ENCODE measurements at places on chromosomes 12 and 14. TPM values are rescaled to one million over a fixed set of nuclear protein-coding genes. Genes with fewer than 3 reads are reported as not detected.

Gene MIS18BP1
- total RNA-seq, result 40.8 TPM

Gene OR4M1
- not detected for total RNA-seq

Gene ZNF740
- total RNA-seq, result 15.0 TPM

Gene CCDC198
- total RNA-seq, result not detected

Gene PCED1B
- total RNA-seq, result 0.38 TPM

Gene CACNA1C
- 0.98 TPM for total RNA-seq

Gene SERPINA3
- total RNA-seq, result not detected

Gene SMCO2
- total RNA-seq, result not detected

Gene GUCY2C
- not detected for total RNA-seq

Gene NPFF
- not detected for total RNA-seq

Gene PGF
- total RNA-seq, result 421 TPM

Gene LMNTD1
- 0.29 TPM for total RNA-seq

Gene RNF212B
- total RNA-seq, result not detected

Gene PLBD2
- 25.2 TPM for total RNA-seq
